Right renal cortex interstitium (tissue), 3 donors: ENCODE measurements at places on chromosomes 2 and 18.

- DNase-seq: no peak
Measured at GRCh38 chr18:3993941-3994687, 461.0 kb downstream of the DLGAP1 start.

- no peak for DNase-seq
Measured at GRCh38 chr2:27303093-27304025, 4.9 kb downstream of the UCN start.

DNA sequence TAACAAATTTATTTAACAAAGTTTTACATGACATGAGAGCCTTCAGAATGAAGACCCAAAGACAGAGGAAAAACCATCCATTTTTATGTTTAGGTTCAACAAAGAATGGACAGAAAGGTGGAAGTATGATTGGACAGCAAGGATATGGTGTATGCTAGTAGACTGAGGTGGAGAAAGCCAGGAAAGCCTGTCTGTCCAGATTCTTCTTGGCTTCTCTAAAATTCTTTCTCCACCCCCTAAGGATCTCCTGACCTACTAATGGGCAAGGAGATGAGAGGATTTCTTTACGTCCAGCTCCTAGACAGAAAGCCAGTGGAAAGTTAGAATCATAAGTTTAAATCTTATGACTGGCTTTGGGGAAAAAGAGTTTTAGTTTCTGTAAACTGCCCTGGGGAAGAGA lies 3.0 kb downstream of the ATIC start:
- DNase-seq: no peak

GRCh38 chr2:6359964-6360363 lies 505.7 kb downstream of the CMPK2 start:
- DNase-seq: no peak

- no peak for DNase-seq
Measured at GRCh38 chr2:147917161-147917560, 72.3 kb downstream of the ACVR2A start.

DNA sequence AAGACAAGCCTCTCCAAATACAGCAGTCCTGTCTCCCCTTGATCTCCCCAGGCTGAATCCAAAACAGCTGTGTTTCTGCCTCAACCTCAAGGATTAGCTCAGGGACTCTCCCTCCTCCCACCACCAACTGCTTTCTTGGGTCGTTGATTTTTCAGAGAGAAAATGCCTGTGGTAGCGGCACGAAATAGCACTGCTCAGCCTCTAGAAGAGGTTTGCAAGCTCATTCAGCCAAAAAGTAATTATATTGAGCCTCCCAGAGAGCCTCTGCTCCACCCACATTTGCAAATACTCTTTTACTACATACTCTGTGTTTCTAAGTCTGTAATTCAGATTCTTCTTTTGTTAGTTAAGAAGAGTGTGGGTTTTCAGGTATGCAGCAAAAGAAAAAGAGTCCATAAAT lies 396.4 kb upstream of the TNP1 start:
- DNase-seq: no peak

DNA sequence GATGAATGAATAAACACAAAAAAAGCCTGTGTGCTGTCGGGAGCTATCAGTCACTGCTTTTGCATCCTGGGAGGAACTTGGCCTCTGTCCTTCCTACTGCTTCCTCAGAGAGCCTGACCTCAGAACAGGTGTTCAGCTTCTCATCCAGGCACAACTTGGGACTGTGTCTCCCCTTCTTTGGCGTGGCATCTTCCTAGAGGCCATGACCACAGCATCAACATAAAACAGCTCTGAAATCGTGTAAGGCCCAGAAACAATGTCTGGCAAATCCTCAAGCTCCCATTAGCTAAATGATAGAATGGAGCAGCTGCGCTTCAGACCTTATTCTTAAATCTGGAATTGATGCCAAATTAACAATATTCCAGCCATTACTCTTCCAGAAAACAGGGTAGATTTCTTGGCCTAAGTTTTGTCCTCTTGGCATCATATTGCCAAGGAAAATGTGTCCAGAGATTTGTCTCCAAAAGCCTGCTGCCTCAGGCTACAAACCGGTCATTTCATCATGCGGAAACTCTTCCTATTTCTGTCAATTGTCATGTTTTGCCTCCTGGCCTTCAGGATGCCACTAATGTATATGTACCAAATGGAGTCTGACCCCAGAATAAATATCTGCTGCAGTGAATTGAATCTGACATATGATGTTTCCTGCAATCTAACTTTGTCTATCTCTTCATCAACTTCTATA lies 53.2 kb upstream of the RAB27B start:
- no peak for DNase-seq

- DNase-seq: no peak
Measured at GRCh38 chr2:225999692-226000091, 600.2 kb downstream of the NYAP2 start.

DNA sequence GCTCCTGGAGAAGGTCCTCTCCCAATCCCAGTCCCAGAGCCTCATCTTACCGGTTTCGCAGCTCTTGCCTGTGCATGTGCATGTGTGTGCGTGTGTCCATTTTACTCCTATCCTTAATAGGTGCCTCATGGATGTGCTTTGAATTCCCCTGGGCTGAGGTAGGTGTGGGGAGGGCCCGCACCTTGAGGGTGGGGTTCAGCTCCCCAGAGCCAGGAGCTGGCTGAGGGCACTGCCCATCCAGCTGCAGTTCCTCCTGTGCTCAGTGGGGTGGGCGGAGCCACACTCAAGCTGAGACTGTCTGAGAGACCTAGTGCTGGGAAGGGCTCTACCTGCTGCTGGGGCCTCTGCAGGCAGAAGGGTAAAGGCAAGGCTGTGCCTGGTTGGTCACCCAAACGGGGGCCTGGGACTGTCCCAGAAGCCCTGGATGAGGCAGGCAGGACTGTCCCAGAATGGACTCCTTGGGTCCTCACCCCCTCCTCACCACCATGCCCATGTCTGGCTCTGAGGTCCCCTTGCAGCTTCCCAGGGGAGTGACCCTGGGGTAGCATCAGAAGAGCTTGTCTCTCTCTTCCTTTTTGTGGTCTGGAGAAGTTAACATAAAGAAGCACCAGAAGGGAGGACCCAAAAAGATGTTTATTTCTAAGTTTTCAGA lies 8.9 kb downstream of the GDF7 start:
- DNase-seq: no peak

DNA sequence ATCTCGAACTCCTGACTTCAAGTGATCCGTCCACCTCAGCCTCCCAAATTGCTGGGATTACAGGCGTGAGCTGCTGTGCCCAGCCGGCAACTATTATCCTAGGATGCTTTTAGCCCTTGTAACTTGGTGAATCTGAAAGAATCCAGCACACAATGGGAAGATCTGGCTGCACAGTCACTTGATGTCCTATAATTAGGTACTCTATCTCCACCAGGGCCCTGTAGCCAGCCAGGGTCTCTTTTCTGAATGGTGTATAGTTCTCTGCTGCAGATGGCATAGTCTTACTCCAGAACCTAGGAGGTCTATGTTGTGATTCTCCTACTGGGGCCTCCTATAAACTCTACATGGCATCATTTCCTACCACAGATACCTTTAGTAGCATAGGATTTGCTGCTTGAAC lies 13.9 kb upstream of the MCM6 start:
- no peak for DNase-seq

GRCh38 chr2:71851094-71851750 lies 296.4 kb downstream of the CYP26B1 start:
- DNase-seq: no peak

- DNase-seq: no peak
Measured at GRCh38 chr18:76396792-76397191, 98.2 kb downstream of the ZNF516 start.

- no peak for DNase-seq
Measured at GRCh38 chr2:174112073-174112472, 136.3 kb downstream of the OLA1 start.

- no peak for DNase-seq
Measured at GRCh38 chr18:45656194-45656770, 41.0 kb downstream of the SLC14A2 start.

- DNase-seq: no peak
Measured at GRCh38 chr2:60337142-60337497, 216.3 kb downstream of the BCL11A start.

DNA sequence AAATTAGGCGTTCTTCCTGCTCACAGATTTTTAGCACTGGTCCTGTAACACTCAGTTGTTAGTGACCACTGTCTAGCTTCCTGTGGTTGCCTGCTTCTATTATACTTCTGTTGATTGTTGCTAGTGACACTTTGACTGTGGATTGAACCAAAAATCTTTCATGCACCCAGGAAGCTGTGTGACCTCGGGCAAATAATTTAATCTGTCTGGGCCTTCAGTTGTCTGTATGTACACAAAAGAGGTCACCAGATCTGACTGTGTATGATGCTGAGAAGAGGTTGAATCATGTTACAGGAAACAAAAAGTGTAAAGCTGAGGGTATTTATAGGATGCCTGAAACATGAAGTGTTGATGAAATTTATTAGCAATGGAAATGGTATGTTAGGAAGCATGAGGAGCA lies 12.7 kb downstream of the ICOS start:
- DNase-seq: no peak

DNA sequence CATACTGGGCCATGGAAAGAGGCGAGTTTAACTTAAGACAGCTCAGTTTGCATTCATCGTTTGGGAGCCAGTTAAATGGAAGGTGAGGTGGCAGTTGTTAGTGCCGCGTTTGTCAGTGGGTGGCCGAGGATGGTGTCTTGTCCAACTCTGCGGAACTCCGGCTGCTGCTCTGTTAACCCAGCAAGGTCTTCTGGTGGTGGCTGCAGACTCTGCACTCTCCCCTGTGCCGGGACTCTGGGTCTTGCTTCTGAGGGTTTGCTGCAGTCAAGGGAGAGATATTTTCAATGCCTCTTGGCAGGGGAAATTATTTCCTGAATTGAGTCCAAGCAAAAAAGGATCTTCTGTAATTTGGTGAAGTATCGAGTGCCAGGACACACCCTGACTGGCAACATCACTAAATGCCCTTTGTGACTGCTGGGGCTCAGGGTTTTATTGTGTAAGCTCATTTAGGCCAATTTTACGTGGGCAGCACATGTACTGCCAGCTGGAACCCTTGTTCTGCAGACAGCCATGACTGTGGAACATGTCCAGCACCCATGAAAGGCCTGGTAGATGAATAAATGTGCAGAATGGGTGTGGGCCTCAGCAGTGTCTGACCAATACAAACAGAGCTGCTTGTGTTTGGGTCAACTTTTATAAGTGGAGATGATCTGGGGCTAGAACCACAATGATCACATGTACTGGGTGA lies 58.1 kb downstream of the IL1R2 start:
- DNase-seq: no peak

DNA sequence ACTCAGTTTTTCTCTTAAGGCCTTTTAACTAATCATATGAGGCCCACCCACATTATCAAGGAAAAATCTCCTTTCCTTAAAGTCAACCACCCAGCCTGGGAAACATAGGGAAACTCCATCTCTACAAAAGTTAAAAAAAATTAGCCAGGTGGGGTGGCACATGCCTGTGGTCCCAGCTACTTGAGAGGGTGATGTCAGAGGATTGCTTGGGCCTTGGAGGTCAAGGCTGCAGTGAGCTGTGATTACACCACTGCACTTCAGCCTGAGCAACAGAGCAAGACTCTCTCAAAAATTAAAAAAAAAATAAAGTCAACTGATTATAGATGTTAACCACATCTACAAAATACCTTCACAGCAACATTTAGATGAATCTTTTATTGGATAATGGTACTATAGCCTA lies 5.8 kb downstream of the DPYSL5 start:
- DNase-seq: no peak

- no peak for DNase-seq
Measured at GRCh38 chr2:57947398-57947797, 99.2 kb upstream of the VRK2 start.

DNA sequence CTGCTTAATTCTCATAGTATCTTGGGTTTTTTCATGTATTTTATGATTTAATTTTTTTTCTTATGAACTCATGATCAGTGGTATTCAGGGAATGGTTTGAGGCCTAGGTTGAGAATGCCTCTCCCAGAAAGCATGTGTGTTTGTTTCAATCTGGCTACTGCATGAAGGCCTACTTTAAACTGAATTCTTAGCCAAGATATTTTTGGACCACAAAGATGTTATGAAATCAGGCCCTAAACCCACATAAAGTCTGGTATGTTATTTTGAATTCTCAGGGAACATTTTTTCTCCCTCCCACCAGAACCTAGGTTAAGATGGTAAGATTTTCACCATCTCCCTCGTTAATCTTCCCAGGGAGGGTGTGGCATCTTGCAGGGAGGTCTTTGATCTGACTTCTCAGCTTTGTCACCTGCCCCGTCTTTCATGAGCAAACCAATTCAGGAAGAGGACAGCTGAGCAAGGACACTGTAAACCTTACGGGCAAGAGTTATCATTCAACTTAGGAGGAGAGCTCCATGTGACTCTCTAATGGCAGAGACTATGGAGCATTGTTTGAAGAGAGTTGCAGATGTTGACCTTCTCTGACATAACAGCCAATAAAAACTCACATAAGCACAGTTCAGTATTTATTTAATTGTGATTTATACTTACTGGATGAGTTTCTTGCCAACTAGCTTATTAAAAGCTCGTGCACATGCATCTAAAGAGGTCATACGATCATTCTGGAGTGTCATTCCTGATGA lies 21.3 kb upstream of the ACKR3 start:
- DNase-seq: no peak

DNA sequence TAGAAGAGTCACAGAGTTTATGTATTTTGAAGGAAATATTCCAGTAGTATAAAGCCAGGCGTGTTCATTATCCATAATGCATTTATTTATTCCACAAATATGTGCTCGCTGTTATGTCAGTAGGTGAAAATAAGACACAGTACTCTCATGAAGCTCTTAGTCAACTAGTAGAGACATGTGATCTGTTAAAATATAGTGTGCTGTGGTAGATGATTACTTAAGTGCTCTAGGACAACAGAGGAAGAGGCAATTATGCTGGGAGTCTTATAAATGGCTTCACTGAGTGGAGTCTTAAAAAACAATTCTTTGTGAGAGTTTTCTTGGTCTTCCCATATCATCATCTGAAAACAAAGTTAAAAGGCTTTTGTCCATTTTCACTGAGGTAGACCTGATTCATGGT lies 457.3 kb downstream of the XIRP2 start:
- DNase-seq: no peak

- no peak for DNase-seq
Measured at GRCh38 chr2:45833301-45833967, 182.0 kb downstream of the PRKCE start.

DNA sequence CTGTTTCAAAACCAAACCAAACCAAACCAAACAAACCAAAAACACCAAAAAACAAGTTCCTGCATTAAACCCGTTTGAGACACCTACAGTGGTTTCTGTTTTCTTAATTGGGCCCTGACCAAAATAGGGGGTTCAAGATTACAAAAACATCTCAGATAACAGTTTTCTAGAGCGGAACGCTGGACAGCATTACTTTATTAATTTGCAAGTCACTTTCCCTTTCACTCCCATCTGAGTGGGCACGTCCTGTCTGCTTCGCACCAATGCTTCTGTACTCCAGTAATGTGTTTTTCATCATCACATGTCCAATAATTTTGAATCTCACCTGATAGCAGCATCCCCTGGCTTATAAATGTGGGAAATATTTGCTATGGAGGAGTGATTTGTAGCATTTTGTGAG lies 11.7 kb upstream of the MYO1B start:
- no peak for DNase-seq

GRCh38 chr2:178195390-178196166 lies 1.3 kb downstream of the OSBPL6 start:
- DNase-seq: no peak

- peak; percentile 16 for DNase-seq
Measured at GRCh38 chr2:130836501-130837174, at the start of gene ARHGEF4. Gene ARHGEF4 (plus strand): TSS chr2:130836914. CDS start chr2:130836954, 40 bp downstream.

- no peak for DNase-seq
Measured at GRCh38 chr2:128275498-128276045, 43.1 kb downstream of the HS6ST1 start.
